COLO829 (cell line): ENCODE measurements at places on chromosomes 1 and 21.

DNA sequence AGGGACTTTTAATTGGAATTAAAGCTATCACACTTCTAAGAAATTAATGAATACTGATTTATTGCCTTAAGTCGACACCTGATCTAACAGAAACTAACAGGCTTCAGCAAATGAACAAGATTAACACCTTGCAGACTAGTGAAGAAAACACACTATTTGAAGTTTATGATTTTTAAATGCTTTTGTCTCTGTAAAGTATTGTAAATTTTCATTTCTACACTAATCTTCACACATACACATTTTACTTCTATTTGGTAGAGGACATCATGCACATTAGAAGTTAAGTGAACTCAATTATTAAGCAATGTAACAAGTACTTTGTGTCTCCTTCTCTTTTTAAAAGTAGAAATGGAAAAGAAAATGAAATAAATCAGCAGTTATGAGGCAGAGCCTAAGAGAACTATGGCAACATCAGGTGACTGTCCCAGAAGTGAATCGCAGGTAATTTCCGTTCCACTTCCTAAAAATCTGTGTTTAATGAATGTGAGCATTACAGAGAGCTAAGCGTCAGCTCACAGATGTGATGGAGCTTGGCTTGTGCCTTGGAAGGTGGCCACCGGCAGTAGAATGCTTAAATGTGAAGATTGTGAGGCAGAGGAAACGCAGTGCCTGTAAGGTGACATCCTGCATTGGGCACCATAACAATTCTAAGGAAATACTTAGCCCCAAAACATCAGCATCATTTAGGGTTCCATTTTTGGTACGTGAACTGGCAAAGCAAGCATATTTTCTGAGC, 1.2 kb downstream of the PRMT2 start:
- no peak for DNase-seq

GRCh38 chr1:4115191-4115900, 215.3 kb upstream of the C1orf174 start:
- DNase-seq, result no peak

DNA sequence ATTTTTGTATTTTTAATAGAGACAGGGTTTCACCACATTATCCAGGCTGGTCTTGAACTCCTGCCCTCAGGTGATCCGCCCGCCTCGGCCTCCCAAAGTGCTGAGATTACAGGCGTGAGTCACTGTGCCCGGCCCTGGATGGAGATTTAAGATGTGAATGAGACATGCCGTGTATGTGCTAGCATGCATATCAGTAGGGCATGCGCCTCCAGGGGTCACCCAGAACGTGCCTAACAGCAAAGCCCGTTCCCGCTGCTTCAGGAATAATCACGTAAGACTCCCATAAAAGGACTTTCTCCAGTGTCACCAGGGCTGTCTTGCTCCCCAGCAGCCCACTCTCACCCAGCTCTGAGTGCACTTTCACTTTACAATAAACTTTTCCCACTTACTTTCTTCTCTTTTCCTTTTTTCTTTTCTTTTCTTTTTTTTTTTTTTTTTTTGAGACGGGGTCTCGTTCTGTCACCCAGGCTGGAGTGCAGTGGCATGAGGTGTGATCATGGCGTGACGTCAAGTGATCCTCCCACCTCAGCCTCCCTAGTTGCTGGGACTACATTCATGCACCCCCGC, 46.9 kb upstream of the DISP3 start:
- no peak for DNase-seq

- DNase-seq, result no peak
Observed at GRCh38 chr1:8033322-8033721, 7.2 kb upstream of the ERRFI1 start.

GRCh38 chr1:58816747-58817221, 32.9 kb upstream of the JUN start:
- DNase-seq, result no peak

DNA sequence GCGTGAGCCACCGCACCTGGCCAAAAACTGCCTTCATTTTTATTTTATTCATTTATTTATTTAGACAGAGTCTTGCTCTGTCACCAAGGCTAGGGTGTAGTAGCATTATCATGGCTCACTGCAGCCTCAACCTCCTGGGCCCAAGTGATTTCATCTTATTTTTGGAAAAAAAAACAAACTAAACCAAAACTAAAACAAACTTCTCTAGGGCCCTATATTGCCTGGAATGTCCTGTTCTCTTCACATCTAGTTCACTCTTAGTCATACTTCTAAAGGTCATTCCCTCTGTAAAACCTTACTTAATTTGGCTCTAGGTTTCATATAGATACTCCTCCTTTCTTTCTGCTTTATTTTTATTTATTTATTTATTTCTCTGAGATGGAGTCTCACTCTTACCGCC, 15.6 kb downstream of the RPS27 start:
- no peak for DNase-seq

DNA sequence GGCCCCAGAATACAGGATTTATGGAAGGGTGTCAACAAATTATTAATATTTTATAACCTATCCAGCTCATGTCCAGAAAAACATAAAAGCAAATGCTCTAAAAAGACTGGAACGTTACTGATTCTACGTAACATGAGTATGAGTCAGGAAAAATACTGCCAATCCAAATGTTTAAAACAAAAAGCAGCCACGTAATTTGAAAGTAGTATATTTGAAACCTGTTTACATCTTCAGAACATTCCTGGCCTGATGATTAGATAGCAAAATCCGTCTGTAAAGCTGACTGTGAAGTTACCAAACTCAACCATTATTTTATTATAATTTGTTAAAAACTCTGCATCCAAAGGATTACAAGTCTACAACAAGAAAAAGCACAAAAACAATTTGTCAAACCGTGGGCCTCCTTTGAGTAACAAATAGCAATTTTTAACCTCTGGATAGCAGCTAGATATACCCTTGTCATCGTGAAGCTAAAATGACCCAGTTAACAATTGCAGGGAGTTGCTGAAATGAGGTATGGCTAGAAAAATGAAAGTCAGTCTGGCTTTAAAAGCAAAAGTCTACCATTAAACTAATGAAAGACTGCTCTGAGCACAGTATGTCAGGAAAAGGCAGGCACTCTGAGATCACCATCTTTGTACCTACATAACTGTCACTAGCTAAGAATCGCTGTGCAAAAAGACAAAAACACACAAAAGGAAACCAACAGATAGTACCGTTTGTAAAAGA, 1.2 kb downstream of the UBR4 start:
- DNase-seq, result no peak

- DNase-seq, result no peak
Observed at GRCh38 chr1:31650161-31651088, 5.7 kb upstream of the PEF1 start.

DNA sequence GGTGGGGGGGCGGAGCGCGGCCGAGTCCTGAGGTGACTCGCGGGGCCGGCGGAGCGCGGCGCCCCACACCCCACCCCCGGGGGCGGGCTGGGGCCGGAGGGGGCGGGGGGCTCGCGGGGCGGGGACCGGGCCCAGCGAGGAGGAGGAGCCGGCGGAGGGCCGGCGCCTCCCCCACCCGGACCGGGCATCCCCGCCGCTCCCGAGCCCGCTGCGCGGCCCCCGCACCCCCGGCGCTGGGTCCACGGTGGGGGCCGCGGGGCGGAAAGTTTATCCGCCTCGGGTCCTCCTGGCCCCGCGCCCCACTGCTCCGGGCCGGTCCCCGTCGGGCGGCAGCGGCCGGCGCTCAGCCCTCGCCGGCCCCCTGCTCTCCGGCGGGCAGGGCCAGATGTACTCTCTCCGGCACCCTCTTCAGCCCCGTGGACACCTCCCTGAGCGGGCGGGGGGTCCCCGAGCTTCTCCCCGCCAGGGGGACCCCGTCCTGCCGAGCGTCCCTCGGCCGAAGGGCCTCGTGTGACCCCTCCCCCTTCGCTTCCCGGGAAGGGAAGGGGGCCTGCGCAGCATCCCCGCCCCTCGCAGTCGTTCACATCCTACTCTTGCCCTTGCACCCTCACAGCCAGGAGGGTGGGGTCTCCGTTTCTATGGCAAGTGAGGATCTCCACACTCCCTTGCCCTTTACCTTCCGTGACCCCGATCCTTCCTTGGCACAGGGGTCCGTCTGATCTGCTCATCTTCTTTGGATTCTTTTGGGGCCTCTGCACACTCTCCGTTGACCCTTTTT, 663 bp downstream of the CAMTA1 start:
- DNase-seq, result no peak

GRCh38 chr1:54200519-54200997, 591 bp downstream of the MRPL37 start:
- no peak for DNase-seq

- no peak for DNase-seq
Observed at GRCh38 chr1:44539991-44540730, 134.1 kb downstream of the TMEM53 start.

DNA sequence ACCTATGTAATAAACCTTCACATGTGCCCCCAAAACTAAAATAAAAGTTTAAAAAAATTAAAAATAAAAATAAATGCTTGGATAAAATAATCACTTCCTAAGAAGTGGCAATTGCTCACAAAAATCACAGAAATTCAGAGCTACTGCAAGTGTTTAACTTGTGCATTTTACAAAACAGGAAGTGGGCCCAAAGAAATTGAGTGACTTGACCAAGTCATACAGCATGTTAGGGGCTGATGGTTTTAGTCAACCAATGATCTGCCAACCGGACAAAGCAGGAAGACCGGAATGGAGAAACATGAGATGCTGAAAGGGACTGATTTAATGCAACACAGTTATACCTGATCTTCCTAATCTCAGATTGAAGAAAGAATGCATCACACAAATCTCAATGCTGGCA, 96.5 kb downstream of the SMYD2 start:
- no peak for DNase-seq

GRCh38 chr1:54754045-54754444, 10.3 kb downstream of the PARS2 start:
- no peak for DNase-seq

DNA sequence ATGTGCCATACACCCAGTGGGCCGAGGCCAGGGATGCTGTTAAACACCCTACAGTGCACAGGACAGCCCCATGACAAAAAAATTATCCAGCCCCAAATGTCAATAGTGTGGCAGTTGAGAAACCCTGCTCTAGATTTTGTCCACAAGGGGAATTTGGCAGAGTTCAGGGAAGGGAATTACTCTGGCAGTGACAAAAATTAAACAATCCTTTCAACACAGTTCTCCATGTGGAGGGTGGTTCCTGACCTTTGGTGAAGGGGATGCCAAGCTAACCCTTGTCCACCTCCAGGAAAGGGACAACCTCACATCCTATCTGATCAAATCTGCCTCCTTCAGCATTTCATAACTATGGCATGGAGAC, 28.4 kb upstream of the CD84 start:
- DNase-seq, result no peak

DNA sequence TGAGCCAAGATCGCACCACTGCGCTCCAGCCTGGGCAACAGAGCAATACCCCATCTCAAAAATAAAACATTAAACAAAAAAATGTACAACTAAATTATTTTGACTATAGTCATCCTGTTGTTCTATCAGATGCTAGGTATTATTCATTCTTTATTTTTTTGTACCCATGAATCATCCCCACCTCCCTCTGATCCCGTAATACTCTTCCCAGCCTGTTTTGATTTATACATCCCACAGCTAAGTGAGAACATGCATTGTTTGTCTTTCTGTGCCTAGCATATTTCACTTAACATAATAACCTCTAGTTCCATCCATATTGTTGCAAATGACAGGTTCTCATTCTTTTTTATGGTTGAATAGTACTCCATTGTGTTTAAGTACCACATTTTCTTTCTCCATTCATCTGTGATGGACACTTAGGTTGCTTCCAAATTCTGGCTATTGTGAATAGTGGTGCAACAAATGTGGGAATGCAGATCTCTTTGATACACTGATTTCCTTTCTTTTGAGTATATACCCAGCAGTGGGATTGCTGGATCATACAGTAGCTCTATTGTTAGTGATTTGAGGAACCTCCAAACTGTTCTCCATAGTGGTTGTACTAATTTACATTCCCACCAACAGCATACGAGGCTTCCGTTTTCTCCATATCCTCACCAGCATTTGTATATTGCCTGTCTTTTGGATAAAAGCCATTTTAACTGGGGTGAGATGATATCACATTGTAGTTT, 84.4 kb downstream of the MACF1 start:
- DNase-seq, result no peak

DNA sequence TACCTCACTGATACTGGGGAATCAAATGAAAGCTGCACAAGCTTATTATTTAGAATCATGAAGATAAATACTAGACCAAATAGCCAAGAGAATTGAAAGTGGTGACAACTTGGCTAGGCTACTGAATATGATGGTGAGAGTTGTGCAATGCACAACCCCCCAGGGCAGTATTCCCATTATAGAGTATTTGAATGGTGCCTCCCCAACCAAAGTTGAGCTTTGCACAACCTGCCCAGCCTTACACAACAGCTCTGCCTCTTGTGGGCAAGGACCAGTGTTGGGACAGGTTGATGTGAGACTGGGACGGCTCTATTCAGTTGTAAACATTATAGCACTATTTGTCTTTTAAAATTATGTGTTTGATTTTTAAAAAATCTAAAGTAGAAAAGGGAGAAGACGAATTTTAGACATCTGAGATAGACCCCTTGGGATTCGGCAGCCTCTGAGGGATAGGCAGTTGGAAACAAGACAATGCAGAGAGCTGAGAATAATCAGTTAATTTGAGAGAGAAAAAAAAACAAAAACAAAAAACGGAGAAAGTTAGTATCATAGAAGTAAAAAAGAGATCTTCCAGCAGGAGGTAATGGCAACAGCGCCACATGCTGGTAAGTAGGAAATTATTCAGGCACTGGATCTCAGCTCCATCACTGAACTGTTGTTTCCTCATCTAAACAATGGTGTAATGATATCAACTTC, 91.0 kb upstream of the KCNA3 start:
- peak; percentile 53 for DNase-seq

GRCh38 chr21:32545948-32546441, 39.3 kb downstream of the TCP10L start:
- DNase-seq, result no peak

DNA sequence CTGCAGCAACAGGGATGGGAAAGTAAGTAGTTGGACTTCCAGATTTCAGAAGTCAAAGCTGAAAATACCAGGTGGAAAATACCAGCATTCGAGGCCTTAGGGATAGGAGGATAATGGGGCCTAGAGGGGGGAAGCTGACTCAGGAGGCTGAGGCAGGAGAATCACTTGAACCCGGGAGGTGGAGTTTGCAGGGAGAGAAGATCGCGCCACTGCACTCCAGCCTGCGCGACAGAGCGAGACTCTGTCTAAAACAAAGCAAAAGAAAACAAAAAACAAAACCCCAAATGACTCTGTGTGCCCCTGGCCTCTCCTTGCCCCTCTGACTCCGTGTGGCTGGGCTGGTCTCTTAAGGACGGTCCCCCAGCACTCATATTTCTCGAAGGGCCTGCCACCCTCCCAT, 3.4 kb downstream of the SH2D2A start:
- no peak for DNase-seq

GRCh38 chr1:150995896-150996295, 10.8 kb downstream of the MINDY1 start:
- DNase-seq, result no peak

DNA sequence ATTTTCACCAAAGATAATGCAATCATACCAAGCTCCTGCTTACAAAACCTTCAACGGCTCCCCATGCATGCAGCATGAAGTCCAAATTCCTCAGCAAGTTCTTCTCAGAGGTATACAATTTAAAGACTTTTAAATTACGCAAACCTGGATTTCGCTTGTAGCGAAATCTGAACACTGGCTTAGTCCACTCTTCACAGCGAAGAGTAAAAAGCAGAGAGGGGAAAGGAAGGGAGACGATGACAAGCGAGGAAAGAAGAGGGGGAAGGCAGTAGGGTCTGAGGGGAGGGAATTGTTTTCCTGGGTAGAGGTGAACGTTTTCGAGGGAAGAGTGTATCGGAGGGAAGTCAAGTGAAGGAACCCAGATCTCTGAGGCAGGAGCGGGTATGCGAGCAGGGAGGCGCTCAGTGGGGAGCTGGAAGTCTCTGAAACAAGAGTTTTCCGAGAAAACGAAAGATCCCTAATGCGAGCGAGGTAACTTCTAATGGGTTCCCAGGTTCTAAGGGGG, 790 bp downstream of the TESK2 start:
- no peak for DNase-seq
